ENCODE measurements at places on chromosomes 11 and 22.

DNA sequence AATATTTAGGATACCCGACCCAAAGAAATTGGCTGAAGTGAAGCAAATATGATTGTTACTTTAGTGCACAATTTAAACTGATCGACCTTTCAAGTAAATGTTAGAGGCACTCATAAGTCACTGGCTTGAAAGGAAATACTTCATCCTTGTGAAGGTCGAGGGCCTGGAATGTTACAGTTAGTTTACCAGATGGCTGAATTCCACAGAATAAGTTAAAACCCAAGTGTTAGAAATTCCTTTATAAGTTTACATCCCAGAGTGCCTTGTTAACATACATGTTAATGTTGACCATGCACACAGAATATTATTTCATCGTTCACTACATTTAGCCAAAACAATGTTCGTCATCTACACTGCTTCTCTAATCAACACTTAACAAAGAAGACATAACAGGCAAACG, 235.5 kb upstream of the ANO3 start:
- DNase-seq = no peak

GRCh38 chr11:67264877-67265632, 1.2 kb upstream of the GRK2 start:
- no peak for DNase-seq

GRCh38 chr11:86523738-86524619, 148.4 kb downstream of the ME3 start:
- no peak for DNase-seq

- DNase-seq = peak; percentile 83
Observed at GRCh38 chr11:123580557-123581275, 73.7 kb downstream of the SCN3B start.

GRCh38 chr11:35747668-35748067, 85.1 kb downstream of the TRIM44 start:
- DNase-seq = no peak

- peak; percentile 26 for DNase-seq
Observed at GRCh38 chr22:46149512-46150033, 753 bp upstream of the PPARA start.

DNA sequence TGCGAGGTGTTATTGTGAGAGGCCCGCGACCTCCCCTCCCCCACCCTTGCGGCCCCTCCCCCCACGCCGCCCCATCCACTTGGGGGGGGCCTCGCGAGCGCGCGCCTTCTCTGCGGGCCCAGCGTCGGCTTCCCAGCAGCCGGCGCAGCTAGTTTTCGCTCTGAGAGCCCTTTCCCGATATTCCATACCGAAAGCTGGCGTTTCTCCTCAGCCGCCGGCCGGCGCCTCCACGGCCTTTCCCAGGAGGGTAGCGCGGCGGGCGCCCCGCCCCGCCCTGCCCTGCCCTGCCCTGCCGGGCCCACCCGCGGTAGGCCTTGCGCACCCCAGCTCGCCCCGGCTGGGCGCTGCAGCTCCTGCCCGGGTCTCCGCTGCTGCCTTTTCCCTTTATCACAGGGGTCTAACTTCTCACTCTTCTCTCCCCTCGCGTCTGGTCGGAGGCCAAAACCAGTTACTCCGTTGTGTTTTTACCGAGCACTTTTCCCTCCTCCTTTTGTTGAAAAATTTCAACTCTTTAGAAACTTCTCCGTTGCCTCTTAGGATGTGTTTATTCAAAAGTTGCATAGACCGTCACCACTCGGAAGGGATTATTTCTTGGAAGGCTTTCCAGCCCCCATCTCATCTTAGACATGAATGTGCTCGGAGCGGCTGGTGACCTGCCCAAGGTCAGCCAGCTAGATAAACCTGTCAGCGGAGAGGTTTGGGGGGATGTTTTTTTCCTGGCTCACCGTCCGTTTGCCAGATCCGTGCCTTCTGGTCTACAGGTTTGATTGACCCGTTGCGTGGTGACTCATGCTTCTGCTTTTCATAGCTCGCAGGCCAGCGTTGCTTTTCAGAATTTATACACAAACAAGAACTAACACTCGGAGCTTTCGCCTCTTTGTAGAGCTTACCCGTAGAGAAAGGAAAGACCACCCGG, 648 bp downstream of the PAFAH1B2 start:
- peak; percentile 21 for DNase-seq

DNA sequence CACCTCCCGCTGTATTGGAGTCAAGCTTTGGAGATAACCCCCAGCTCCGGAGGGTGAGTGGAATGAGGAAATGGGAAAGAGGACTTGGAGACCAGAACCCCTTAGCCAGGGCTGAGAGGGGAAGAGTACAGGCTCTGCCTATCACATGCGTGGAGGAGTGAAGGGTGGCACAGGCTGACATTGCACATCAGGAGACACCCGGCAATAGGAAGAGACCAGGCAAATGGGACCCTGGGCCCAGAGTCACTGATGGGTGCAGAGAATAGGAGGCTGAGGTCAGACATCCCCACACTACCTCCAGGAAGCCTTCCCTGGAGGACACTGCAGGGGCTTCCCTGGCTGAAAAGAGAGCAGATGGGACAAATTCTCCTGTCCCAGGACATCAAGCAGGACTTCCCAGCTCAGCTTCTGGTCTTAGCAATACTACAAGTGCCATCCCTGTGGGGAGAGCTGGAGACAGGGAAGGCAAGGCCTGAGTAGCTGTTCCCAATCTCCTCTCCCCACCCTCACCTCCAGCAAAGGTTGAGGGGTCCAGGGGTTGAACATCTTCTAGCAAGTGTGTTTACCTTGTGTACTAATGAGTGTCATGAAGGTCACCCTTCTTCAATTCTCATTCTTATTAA, 160.7 kb downstream of the BUD13 start:
- no peak for DNase-seq

DNA sequence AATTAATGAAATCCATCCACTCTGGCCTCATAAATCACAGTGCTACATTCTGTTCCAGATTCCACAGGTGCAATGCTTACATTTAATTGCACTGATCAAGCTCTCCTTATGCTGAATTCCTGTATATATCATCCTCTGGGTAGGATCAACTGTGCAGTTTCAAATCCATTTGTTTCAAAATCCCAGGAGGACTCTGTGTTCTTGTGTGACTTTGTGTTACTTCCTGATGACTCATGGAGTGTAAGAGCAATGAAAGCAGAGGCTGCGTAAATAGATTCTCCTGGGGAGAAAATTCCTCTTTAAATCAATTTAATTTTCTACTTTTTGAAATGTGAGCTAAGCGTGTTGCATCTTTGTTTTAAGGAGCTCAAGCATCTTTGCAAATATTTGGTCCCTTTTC, 752.7 kb downstream of the METTL15 start:
- DNase-seq = no peak

GRCh38 chr11:79242616-79243015, 198.2 kb downstream of the TENM4 start:
- DNase-seq = no peak

GRCh38 chr11:35909511-35910265, 34.2 kb upstream of the LDLRAD3 start:
- DNase-seq = no peak

DNA sequence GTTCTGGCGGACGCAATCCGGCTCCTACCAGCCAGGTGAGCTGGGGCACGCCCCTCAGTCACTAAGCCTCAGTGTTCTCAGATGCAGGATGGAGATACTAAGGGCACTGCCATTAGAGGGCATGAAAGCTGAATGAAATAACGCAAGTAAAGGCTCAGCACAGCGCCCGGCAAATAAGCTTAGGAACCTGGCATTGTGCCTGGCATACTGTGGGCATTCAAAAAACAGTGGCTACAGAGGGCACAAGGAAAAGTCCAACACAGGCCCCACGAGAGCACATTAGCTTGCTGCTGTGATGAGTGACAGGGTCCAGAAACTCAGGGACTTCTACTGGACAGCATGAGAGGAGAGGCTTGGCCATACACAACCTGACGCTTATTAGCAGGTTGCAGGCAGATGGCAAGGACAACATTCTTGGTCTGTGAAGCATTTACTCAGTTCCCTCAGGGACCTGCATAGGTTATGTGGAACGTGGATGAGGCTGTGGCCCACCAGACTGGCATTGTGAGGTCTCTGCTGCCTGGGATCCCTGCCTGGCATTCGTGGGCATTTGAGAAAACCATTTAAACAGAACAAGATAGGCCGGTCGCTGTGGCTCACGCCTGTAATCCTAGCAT, 12.2 kb downstream of the TXN2 start:
- no peak for DNase-seq

GRCh38 chr22:41687901-41688364, 734 bp downstream of the SNU13 start:
- DNase-seq = no peak

- no peak for DNase-seq
Observed at GRCh38 chr22:17117890-17118289, 3.3 kb downstream of the TMEM121B start.

Measured in natural killer cell (primary cell).